ELR (cell line): ENCODE measurements at places on chromosomes 16 and 17.

GRCh38 chr16:77009453-77009852 is 181.5 kb upstream of the MON1B start:
- no peak for DNase-seq

GRCh38 chr17:78673395-78673794 is 96.2 kb upstream of the DNAH17 start:
- DNase-seq = no peak

DNA sequence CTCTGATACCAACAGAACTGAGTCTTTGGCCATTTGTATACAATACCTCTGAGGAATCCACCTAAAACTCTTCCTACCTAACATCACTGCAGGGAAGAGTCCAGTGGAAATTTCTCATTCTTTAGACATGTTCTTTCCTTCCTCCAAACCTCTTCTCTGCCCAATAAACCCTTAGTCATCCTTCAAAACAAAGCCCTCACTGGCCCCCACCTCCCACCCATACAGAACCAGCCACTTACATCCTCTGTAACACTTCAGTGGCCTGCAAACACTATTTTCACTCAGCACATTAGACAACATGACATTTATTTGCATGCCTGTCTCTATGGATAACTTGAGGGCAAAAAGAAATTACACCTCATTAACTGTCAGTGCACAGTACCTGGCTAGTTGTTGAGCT is 200.3 kb upstream of the NOG start:
- no peak for DNase-seq

- no peak for DNase-seq
Measured at GRCh38 chr16:76118344-76118743, 158.9 kb upstream of the CNTNAP4 start.

DNA sequence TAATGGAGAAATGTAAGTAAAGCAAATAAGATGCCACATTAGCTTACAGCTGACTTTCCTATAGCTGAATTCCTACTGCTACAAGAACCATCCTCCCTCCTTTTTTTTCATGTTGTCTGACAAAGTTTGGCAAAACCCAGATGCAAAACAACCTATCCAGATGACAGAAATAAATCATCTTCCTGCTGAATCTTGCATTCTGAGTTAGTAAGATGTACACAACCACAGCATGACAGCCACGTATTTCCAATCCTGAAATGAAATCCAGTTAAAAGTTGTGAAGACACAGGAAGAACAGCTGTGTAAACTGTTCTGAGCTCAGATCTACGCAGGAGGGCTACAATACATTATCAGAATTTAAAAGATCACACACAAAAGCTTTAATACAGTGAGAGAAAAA is 5.1 kb upstream of the DHX33 start:
- DNase-seq = no peak

GRCh38 chr17:47864791-47865216 is 13.8 kb upstream of the SP6 start:
- DNase-seq = peak; percentile 69

GRCh38 chr17:63126607-63127006 is 160.6 kb downstream of the TANC2 start:
- peak; percentile 60 for DNase-seq

- no peak for DNase-seq
Measured at GRCh38 chr17:51997723-51998122, 160.8 kb downstream of the CA10 start.

DNA sequence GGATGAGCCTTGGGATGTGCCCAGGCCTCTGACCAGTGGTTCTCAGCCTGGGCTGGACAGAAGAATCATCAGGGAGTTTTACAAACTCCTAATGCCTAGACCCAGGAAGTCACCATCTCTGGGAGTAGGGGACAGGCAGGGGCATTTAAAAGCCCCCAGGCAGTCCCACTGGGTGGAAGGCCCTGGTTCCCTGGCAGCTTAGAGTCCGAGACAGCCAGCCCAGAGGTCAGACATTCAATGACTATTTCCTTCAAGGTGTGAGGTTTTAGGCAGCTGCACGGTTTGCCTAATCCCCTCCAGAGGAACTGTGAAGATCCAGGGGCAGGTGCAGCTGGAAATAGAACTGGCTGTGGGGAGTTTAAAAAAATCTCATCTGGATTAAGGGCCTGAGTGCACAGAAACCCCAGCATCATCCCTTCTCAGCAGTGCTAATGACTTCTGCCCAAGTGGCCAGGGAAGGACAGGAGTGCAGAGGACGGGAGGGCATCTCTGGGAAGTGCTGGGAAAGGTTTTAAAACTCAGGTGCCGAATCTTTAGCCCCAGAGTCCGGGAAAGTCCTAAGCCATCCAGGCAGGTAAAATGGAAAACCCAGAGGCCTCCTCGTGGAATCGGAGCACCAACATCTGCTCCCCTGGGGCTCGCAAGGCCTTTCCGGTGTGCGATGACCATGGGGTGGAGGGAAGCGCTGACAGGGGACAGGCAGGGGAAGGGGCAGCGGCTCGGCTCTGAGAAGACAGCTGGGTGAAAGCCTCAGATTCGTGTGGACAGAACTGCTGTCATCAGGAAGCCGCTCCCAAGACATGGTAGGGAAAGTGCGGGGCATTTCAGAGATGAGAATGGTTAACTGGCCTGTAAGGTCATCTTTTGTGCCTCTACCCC is 1.5 kb upstream of the LGALS3BP start:
- DNase-seq = no peak

GRCh38 chr17:32992321-32993033 is 830 bp downstream of the SPACA3 start:
- DNase-seq = no peak

- DNase-seq = no peak
Measured at GRCh38 chr16:66507731-66508239, 42.1 kb downstream of the TK2 start.

DNA sequence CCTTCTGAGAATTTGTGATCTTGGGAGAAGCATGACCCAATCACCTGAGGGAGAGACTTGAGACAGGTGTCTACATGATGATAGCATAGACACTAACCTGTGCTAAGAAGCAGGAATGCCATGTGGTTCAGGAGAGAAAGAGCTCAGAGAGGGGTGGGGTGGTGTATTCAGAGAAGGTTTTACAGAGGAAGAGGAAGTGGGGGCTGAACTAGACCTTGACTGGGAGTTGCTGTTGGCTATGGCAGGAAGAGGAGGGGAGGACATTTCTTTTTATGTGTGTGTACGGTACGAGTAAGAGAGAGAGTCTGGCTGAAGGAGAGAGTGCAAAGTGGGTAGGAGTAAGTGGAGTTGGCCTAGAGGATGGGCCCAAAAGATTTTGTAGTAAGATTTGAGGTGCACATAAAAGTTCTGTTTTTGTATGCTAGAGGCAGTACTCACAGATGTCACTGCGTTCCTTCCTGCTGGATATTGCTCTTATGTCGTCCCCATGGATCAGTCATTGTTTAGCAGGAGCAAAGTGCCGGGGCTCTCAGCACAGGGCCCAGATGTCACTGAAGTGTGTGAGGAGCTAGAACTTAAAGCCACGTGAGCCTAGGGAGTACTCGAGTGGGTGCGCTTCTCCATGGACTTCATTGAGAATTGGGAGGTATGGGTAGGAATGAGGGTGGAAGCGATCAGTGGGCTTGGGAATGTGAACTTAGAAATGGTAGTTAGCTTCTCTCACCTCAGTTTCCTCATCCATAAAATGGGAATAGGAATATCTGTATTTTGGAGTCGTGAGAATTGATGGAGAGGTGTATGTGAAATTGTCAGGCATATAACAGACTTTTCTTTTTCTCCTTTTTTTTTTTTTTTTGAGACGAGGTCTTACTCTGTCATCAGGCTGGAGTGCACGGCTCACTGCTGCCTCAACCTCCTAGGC is 22.1 kb downstream of the SLC7A6 start:
- no peak for DNase-seq

DNA sequence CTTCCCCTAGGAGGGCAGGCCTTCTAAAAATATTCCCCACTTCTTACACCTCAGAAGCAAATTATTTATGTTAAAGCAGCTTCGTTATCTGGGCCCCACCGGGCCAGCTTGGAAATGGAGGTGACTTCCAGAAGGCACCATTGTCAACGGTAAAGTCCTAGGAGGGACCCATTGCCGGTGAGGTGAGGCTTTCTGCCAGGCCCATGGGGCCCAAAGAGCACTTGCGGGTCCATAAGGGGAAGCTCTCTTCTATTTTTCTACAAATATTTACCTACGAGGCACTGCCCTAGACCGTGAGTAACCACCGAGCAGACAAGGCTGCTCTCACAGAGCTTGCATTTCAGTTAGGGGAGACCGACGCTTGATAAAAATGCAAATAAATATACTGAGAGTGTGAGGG is 41.5 kb downstream of the C16orf78 start:
- no peak for DNase-seq

DNA sequence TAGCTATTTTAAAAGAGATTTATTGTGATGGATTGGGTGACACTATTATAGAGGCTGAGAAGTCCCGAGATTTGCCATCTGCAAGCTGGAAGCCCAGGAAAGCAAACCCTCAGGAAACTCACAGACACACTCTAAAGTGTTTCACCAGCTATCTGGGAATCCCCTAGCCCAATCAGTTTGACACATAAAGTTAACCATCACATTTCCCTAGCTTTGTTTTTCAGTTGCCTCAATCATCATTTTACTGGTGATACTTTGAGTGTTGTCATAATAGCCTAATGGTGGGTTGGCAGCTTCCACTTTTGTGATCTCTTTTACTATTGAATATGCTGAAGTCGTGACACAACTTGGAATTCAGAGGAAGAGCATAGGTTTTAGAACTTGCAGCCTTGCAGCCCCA is 1.8 kb downstream of the SGF29 start:
- no peak for DNase-seq

DNA sequence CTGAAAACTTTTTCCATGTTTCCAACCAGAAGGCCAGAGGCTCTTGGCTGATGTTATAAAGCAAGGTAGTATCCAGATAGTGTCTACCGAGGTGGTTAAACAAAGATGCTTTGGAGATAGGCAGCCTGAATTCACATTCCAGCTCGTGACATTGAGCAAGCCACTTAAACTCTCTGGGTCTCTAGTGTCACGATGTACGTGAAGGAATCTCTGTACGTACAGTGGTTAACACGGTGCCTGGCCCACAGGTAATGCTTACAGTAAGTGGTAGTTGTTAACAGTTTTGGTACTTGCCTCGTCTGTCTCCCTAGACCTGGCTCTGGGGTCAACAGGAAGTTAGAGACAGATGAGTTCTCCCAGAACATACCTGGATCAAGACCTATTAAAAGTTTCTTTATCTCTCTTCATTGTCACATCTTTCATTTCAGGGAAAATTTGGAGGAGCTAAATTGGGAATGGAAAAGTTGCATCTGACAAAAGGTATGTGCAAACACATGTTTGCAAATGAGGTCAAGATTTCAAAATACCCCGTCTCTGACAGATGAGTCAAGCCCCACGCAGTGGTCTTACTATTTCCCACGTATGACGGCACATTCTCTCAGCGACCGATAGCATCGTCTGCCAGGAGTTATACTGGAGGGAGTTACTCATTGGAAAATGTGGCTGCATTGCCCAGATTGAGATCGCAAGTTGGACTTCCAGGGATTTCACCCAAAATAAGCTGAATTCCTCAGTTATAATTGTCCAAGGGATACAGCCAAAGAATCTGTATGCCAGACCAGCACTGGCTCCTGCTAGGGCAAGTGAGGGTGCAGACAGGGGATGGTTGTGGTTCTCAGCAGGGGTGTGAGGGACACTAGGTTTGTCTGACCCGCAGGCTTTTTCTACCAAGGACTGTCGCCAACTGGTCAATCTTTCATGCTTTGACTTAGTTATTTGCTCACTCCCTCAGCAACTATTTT is 18.9 kb upstream of the MYH10 start:
- DNase-seq = peak; percentile 79

DNA sequence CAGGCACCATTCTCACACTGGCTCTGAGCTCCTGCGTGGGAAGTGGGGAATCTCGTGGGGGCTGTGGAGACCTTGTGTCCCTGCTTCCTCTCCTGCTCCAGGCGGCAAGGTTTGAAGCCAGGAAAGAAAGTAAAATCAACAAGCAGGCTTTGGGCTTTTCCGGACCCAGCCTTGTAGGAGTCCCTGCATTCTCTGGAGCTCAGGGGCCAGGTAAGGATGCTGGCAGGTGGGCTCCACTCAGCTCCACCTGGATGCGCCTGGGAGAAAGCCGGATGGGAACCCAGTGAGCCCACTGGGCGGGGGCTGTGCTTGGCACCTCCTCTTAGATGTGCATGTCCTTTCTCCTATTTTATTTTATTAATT is 362.5 kb downstream of the SEC14L1 start:
- no peak for DNase-seq

GRCh38 chr17:57404073-57404472 is 147.8 kb downstream of the MSI2 start:
- DNase-seq = peak; percentile 31

GRCh38 chr17:17713839-17714238 is 32.6 kb downstream of the RAI1 start:
- DNase-seq = no peak

- DNase-seq = no peak
Measured at GRCh38 chr16:15640966-15641365, 2.0 kb downstream of the MARF1 start.

- no peak for DNase-seq
Measured at GRCh38 chr16:50369133-50369804, 481 bp upstream of the BRD7 start.

GRCh38 chr17:21467196-21467595 is 91.0 kb downstream of the KCNJ12 start:
- DNase-seq = no peak

DNA sequence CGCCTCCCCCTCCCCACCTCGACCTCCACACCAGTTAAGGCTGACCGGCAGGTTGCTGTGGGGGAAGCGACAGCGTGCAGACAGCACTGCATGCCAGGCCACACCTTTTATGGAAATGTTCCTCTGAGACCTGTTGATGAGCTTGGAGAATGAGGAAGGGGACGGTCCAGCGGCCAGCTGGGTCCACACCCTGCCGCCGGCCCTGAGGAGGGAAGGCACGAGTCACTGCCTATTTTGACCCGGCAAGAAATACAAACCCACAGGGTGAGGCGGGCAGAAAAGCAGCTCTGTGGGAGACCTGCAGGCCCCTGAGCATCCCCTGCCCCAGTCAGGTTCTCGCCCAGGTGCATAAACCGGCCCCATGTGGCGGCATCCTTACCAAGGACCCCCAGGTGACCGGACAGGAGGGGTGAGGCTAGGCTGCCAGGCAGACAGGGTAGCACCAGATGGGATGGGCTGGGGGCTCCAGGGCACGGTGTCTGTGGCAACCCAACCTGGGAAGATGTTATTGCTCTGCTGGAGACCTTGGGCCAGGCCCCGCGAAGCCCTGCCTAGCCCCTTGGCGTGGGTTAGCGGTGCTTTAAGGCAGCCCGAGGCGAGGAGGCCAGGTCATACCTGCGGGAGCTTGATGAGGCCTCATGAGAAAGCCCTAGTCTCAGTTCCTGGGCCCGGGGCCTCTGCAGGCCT is 12.7 kb downstream of the NATD1 start:
- DNase-seq = no peak

DNA sequence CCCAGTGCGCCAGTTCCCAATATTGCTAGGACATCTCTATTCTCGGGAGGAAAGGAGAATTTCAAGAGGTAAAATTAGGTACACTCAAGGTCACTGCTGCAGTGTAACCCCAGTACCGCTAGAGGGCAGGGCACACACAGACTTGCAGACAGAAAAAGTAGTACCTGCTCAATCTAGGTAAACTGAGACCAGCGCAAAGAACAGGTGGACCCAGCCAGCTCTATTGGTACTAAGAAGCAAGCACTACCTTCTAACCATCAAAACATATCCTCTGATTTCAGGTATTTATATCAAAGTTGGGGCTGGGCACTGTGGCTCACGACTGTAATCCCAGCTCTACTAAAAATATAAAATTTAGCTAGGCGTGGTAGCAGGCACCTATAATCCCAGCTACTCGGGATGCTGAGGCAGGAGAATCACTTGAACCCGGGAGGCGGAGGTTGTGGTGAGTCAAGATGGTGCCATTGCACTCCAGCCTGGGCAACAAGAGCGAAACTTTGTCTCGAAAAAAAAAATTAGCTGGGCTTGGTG is 3.6 kb upstream of the WDR81 start:
- DNase-seq = peak; percentile 67
